CD4-positive, alpha-beta memory T cell (primary cell): ENCODE measurements at places on chromosomes 3 and 15. TPM values are rescaled to one million over a fixed set of nuclear protein-coding genes. Genes with fewer than 3 reads are reported as not detected.

Gene SKOR1
- 0.30 TPM for total RNA-seq

Gene PRTG
- not detected for total RNA-seq

Gene MCTP2
- total RNA-seq = 18.3 TPM

Gene GDPGP1
- total RNA-seq = 10.1 TPM

Gene OR5K2
- not detected for total RNA-seq

Gene CCR9
- 4.0 TPM for total RNA-seq

Gene SCN11A
- total RNA-seq = 0.15 TPM

Gene LRRC2
- 1.0 TPM for total RNA-seq

Gene FAM3D
- not detected for total RNA-seq

Gene SNTN
- total RNA-seq = not detected

Gene RCCD1
- total RNA-seq = 14.0 TPM

Gene PSMA4
- 91.7 TPM for total RNA-seq

Gene STRA6
- not detected for total RNA-seq

Gene P2RY12
- not detected for total RNA-seq

Gene FBXW12
- not detected for total RNA-seq
